ENCODE measurements at places on chromosomes 7 and 10. TPM values are rescaled to one million over a fixed set of nuclear protein-coding genes. Genes with fewer than 3 reads are reported as not detected.

GRCh38 chr10:17918187-17918903, 33.4 kb upstream of the SLC39A12 start:
- H3K27ac ChIP-seq, result no peak overlapping the region
- DNase-seq, result no peak
- H3K36me3 ChIP-seq, result no peaks in the 10 kb centered on the region
- H3K4me1 ChIP-seq, result no peaks in the 10 kb centered on the region
- no peak overlapping the region for H3K4me3 ChIP-seq
- H3K27me3 ChIP-seq, result no peaks in the 10 kb centered on the region

GRCh38 chr10:13593535-13593934, 6.8 kb downstream of the PRPF18 start:
- H3K4me3 ChIP-seq, result no peak overlapping the region
- H3K36me3 ChIP-seq, result peaks cover 19% of the 10 kb centered on the region
- no peak overlapping the region for H3K27ac ChIP-seq
- H3K4me1 ChIP-seq, result no peaks in the 10 kb centered on the region
- H3K27me3 ChIP-seq, result no peaks in the 10 kb centered on the region

GRCh38 chr10:26938578-26938977, 77.8 kb upstream of the ABI1 start:
- no peak overlapping the region for H3K27ac ChIP-seq
- no peak for DNase-seq
- no peak overlapping the region for H3K4me3 ChIP-seq
- H3K36me3 ChIP-seq, result no peaks in the 10 kb centered on the region

- peaks cover 42% of the 10 kb centered on the region for H3K4me1 ChIP-seq
- H3K27me3 ChIP-seq, result no peaks in the 10 kb centered on the region
- H3K4me3 ChIP-seq, result no peak overlapping the region
- no peak overlapping the region for H3K27ac ChIP-seq
Measured at GRCh38 chr10:12432402-12433189, 83.2 kb downstream of the CAMK1D start.

DNA sequence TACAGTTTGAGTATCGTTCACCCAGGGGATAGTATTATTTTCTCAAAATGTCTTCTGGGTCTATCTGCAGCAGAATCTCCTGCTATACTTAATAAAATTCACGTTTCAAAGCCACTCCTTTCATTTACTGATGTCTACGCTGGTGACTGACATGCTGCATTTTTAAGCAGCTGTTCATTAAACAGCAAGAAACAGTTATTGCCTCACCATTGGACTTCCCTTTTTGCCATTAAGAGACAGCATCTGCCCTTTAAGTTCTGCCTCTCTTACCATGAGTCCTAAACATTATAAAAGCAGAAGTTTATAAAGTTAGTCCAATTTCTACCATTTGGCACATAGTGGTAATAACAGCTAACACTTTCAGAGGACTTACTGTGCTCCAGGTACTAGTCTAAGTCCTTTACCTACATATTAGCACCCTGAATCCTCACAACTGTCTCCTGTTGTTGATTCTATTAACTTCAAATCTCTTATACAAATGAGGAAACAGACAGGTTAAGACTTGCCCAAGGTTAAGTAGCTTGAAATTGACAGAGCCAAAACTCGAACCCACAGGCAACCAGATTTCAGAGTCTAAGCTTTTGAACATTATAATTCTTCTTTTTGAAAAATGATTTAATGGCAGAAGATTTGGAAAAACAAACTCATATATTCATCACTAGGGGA, 169.5 kb downstream of the SNX13 start:
- H3K4me1 ChIP-seq, result peaks cover 15% of the 10 kb centered on the region
- H3K36me3 ChIP-seq, result no peaks in the 10 kb centered on the region
- DNase-seq, result no peak
- H3K27me3 ChIP-seq, result no peaks in the 10 kb centered on the region

DNA sequence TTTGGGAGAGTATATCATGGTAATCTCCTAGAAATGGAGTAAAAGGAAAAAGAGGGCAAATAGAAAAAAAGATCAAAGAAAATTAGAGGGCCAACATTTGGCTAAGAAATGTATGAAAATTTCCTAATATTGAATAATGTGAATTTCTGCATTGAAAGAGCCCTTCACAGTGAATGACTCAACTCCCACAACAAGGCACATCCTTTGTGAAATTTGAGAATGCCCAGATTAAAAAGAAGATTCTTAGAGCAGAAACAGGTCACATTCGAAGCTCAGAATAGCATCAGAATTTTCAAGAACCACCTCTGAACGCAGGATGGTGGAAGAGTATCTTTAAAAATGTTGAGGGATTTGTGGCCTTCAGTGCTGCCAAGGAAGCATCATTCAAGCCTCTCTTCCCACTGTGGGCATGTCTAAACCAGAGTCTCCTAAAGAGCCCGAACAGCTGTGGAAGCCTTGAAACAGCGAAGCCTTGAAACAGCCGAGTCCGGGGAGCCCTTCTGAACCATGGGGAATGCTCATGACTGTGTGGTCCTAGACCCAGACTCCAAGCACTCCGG, 43.6 kb downstream of the GUSB start:
- no peaks in the 10 kb centered on the region for H3K4me1 ChIP-seq
- H3K27ac ChIP-seq, result no peak overlapping the region
- H3K27me3 ChIP-seq, result no peaks in the 10 kb centered on the region
- no peak overlapping the region for H3K4me3 ChIP-seq
- no peak for DNase-seq
- H3K36me3 ChIP-seq, result no peaks in the 10 kb centered on the region

- H3K4me3 ChIP-seq, result no peak overlapping the region
- no peaks in the 10 kb centered on the region for H3K27me3 ChIP-seq
- no peaks in the 10 kb centered on the region for H3K4me1 ChIP-seq
Measured at GRCh38 chr7:117119192-117119924, 166.1 kb downstream of the ST7 start.

GRCh38 chr7:66961096-66961495, 34.3 kb downstream of the SBDS start:
- DNase-seq, result no peak
- H3K36me3 ChIP-seq, result peaks cover 22% of the 10 kb centered on the region
- H3K4me3 ChIP-seq, result no peak overlapping the region
- no peaks in the 10 kb centered on the region for H3K4me1 ChIP-seq

DNA sequence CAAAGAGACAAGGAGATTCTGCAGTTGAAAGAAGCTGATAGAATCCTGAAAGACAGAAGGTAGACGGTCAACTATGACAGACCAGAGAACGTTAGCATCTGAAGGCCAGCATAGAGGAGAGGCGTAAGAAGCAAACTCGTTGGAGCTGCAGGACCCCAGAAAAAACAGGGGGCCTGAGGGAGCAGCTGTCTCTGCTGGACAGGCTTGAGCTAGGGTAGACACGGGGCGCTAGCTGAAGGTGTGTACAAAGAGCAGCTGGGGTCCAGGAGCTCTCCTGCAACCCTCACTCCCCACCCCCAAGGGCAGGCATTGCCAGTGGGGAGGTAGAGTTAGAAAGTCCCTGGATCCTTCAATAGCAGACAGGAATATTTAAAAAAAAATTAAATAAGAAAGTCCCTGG, 14.6 kb upstream of the GDI2 start:
- no peak for DNase-seq
- no peaks in the 10 kb centered on the region for H3K27me3 ChIP-seq
- no peak overlapping the region for H3K27ac ChIP-seq

Gene NCF1
- 5.7 TPM for total RNA-seq
